ENCODE measurements at places on chromosomes 5 and 9. TPM values are rescaled to one million over a fixed set of nuclear protein-coding genes. Genes with fewer than 3 reads are reported as not detected.

Gene PHF24
- not detected for polyA plus RNA-seq

Gene NLN
- polyA plus RNA-seq = 27.6 TPM

Gene CATSPER3
- polyA plus RNA-seq = not detected

Gene SHOC1
- polyA plus RNA-seq = not detected

Gene KIF12
- 6.9 TPM for polyA plus RNA-seq

Gene PARP8
- 4.8 TPM for polyA plus RNA-seq

Gene PCDHB13
- polyA plus RNA-seq = 0.23 TPM

Gene OR1J2
- not detected for polyA plus RNA-seq

DNA sequence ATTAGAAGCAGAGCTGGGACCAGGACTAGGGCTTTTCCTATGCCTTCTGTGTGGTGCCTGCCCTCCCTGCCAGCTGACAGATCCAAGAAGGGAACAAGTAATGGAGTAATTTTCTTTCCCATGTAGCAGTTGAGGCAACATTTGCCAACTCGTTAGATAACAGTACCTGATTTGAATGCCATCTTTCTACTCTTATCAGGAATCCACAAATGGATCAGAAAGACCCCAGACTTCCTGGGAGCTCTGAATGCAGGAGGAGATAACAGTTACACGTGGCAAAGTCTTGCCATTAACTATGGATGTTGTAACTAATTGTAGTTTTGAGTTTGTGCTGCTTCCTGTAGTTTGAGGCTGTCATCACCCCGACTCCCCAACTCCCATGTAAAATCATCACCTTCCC is 39.2 kb downstream of the RCL1 start:
- no peaks in the 10 kb centered on the region for H3K27me3 ChIP-seq
- DNase-seq = no peak
- no peak overlapping the region for H3K27ac ChIP-seq
- H3K4me3 ChIP-seq = no peak overlapping the region

- no peak for DNase-seq
- H3K27me3 ChIP-seq = no peaks in the 10 kb centered on the region
- no peak overlapping the region for H3K4me3 ChIP-seq
- no peak overlapping the region for H3K27ac ChIP-seq
- peaks cover 16% of the 10 kb centered on the region for H3K4me1 ChIP-seq
- no peaks in the 10 kb centered on the region for H3K36me3 ChIP-seq
Observed at GRCh38 chr9:4508246-4508906, 18.1 kb downstream of the SLC1A1 start.

- no peaks in the 10 kb centered on the region for H3K36me3 ChIP-seq
- H3K4me1 ChIP-seq = no peaks in the 10 kb centered on the region
- H3K27ac ChIP-seq = no peak overlapping the region
- no peaks in the 10 kb centered on the region for H3K27me3 ChIP-seq
- DNase-seq = no peak
- no peak overlapping the region for H3K4me3 ChIP-seq
Observed at GRCh38 chr5:54553659-54554207, 36.2 kb downstream of the SNX18 start.

DNA sequence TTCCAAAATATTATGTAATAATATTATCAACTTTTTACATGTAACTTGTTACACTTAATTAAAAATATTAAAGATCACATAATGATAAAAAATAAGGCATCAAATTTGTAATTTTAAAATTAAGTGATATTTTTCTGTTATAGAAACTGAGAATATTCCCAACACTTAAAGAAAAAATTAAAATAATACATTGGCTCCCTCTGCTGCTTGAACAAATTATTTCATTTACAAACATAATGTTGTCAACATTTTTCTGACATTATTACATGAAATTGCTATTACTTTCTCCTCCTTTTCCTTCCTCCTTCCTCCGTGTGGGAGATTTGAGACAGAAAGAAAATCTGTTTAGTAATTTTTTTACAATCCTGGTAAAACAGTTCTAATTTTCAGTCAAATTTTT is 42.3 kb downstream of the RNF180 start:
- H3K36me3 ChIP-seq = peaks cover 5% of the 10 kb centered on the region
- H3K4me1 ChIP-seq = no peaks in the 10 kb centered on the region
- no peak overlapping the region for H3K27ac ChIP-seq
- H3K4me3 ChIP-seq = no peak overlapping the region
- no peak for DNase-seq
- no peaks in the 10 kb centered on the region for H3K27me3 ChIP-seq

DNA sequence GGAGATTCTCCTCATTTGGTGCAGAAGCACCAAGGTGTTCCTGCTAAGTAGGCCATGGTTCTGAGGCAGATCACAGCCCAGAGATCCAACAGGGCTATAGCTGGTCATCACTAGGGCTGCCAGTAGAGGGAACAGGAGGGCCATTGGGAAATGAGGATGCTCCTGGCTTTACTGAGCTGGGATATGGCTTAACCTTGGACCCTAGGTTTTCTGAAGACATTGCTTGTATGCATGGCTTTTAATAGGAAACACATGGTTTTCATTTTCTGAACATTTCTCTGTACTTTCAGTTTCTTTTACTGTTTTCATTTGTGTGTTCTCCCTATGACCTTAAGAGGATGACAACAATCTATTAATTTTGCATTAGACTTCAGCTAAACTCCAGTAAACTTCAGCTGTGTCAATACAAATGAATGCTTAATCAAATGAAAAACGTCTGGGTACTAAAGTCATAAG is at the start of gene IFNW1:
Gene IFNW1 (minus strand): TSS at position 406 of the 456 bp plus-strand sequence. CDS start 262 bp downstream, at position 144.
- H3K36me3 ChIP-seq = no peaks in the 10 kb centered on the region
- H3K4me3 ChIP-seq = no peak within 1 kb of the TSS
- H3K27ac ChIP-seq = no peak within 1 kb of the TSS
- H3K27me3 ChIP-seq = no peaks in the 10 kb centered on the region

DNA sequence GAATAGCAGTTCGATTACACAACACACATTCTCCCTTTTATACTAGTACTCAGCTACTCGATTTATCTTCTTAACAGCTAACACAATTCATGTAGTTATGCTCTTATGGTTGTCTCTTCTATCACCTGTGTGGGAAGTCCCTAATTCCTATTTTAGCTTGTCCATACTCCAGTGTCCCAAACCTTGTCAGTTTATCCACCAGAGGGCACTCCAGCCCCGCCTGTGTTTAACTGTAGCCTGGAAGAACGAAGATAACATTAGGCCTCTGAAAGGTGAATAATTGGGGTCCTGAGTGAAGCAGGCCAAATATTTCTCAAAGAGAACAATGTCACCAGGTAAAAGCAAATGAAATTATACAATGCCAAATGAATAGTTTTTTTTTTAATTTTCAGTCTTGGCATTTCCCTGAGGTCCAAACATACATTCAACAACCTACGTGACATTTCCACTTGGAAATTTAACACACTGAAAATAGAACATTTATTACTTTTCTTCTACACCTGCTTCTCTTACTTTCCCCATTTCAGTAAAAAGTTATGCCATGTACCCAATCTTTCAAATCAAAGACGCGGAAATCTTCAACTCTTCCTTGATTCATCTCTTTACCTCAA is 560.7 kb downstream of the HTR1A start:
- H3K27ac ChIP-seq = no peak overlapping the region
- no peaks in the 10 kb centered on the region for H3K27me3 ChIP-seq
- no peak for DNase-seq
- no peaks in the 10 kb centered on the region for H3K36me3 ChIP-seq
- no peak overlapping the region for H3K4me3 ChIP-seq
- H3K4me1 ChIP-seq = no peaks in the 10 kb centered on the region

GRCh38 chr5:31573494-31574142 is 41.5 kb downstream of the C5orf22 start:
- H3K4me1 ChIP-seq = no peaks in the 10 kb centered on the region
- no peak overlapping the region for H3K27ac ChIP-seq
- no peaks in the 10 kb centered on the region for H3K27me3 ChIP-seq
- no peaks in the 10 kb centered on the region for H3K36me3 ChIP-seq
- no peak for DNase-seq

DNA sequence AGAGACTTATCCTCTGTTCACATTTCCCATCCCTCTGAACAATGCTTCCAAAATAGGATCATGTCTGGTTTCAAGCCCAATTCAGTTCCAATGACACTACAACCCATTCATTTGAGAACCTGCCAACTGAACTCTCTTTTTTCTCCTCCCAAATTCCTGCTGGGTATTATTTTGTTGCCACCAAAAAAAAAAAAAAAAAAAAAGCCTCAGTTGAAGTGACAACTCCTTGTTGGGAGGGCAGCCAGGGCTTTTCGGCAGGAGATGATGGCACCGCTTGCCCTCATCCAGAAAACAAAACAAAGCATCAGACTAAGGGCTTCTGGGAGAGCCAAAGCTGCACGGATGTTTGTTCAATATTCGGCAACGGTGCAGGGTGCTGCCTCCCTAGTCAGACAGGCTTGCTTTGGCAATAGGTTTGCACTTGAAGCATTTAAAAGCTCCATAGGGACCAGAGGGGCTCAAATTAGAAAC is 30.6 kb upstream of the TRIM32 start:
- no peak overlapping the region for H3K27ac ChIP-seq
- H3K27me3 ChIP-seq = no peaks in the 10 kb centered on the region
- no peaks in the 10 kb centered on the region for H3K36me3 ChIP-seq
- no peak for DNase-seq
- no peak overlapping the region for H3K4me3 ChIP-seq
- no peaks in the 10 kb centered on the region for H3K4me1 ChIP-seq
